ENCODE measurements at places on chromosomes 2 and 18.
A peak's percentile ranks its signal among the peaks of the same experiment; 100 is the strongest.

DNA sequence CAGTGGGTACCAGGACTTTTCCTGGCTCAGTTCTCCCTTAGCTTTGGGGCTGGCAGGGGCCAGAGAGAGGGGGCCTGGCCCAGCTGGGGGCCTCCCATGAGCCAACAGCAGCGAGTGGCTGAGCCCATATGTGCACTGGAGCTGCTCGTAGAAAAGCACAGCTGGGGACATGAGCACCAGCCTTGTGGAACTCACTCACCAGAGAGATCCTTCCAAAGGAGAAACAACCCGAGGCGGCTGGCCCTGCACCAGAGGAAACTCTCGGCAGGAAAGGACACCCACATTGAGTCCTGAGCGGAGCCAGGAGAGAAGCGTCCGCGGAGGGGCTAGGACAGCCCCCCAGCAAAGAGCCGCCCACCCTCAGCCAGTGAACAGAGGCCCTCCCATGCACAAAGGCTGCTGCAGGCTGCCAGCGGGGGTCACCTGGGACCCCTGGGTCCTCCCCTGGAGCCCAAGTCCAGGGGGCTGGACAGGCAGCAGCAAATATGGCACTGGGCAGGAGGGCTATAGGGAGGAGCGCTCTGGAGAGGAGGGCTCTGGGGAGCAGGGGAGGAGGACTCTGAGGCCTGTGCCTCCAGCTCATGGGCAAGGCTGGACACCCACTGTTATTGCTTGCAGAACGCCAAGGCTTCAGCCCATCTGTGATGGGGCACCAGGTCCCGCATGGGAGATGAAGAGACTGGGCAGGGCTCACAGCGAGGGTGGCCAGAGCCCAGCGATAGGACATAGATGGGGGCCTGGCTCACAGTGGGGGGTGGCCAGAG, 42.1 kb upstream of the SNED1 start:
- DNase-seq = no peak

DNA sequence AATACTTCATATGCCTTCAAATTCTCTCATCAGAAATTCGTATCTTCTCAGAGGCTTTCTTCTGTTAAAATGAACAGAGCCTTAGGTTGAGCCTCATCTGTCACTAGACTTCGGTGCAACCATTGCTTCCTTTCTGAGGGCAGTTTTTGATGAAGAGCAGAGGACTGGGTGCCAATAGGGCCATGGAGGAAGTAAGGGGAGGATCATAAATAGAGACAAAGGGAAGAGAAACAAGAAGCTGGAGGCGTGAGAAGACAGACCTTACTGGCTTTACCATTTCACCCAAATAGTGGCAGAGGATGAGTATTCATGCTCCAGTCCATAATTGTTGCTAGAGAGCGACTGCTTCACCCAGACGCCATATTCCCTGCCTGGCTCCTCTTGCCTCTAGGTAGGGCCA, 215.6 kb upstream of the PKDCC start:
- DNase-seq = no peak

GRCh38 chr18:22813648-22814328, 119.3 kb upstream of the RBBP8 start:
- no peak for DNase-seq

DNA sequence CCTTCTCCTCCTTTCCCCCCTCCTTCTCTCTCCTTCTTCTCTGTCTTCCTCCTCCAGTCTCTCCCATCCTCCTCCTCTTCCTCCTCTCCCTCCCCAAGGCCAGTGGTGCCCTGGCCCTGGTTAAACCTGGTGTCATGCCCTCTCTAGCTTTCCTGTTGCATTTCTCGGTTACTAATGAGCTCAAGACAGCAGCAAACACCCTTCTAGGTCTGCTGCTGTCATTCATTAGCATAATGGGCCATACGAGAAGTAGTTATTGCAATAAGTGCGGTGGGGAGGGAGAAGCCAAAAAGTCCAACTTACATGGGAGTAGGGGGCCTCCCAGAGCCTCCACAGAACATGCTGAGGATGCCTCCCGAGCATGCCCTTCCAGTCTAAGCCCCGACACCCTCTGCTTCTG, 177.2 kb downstream of the CELF4 start:
- DNase-seq = no peak

DNA sequence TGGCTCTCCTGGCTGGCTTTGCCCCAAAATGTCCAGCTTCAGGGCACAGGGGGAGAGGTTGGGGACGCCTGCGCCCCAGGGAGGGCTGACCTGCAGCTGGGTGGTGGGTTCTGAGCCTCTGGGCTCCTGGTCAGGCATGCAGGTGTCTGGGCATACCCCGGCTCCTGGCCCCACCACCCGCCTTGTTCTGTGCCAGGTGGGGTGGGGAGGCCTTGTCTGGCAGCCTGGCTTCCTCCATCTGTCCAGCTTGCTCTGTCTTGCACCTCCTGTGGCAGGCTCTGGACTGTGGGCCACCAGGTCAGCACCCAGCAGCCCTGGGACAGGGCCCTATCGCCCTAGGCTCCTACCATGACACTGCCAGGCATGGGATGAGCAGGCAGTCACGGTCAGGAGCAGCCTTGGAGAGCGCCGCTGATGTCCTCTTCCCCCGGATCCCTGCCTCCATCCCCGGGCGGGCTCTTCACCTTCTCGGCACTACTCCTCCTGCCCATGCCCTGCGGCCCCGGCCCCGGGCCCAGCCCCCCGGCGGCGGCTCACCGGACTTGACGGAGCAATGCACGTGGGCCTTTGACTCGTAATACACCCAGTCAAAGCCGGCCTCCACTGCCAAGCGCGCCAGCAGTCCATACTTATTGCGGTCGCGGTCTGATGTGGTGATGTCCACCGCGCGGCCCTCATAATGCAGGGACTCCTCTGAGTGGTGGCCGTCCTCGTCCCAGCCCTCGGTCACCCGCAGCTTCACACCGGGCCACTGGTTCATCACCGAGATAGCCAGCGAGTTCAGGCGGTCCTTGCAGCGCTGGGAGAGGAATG, 3.6 kb downstream of the IHH start:
- no peak for DNase-seq

GRCh38 chr18:70415823-70416488, 127.1 kb downstream of the SOCS6 start:
- DNase-seq = no peak

GRCh38 chr2:109644571-109645275, 30.6 kb downstream of the SOWAHC start:
- no peak for DNase-seq

GRCh38 chr2:103009871-103010270, 248.0 kb downstream of the TMEM182 start:
- DNase-seq = no peak

GRCh38 chr2:42141687-42142546, 27.2 kb upstream of the EML4 start:
- peak; percentile 56 for DNase-seq

- DNase-seq = no peak
Measured at GRCh38 chr2:199468561-199469513, 11.1 kb upstream of the SATB2 start.

DNA sequence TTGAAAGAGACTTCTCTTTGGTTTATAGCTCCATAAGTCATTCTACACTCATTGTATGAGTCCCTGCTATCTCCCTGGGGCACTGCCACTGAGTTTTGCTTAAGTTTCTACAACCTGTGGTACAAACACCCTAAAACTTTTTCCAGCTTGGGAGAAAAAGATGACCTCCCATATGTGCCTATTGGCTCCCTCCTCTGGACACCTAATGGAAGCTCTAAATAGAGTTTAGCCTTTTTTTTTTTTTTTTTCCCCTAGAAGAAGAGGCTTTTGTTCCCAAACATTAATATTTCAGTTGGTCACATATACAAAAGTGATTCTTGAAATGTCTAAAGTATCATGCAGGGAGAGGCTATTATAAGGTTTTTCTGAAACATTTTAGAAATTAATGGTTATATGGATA, 547.2 kb upstream of the TMEFF2 start:
- DNase-seq = no peak

DNA sequence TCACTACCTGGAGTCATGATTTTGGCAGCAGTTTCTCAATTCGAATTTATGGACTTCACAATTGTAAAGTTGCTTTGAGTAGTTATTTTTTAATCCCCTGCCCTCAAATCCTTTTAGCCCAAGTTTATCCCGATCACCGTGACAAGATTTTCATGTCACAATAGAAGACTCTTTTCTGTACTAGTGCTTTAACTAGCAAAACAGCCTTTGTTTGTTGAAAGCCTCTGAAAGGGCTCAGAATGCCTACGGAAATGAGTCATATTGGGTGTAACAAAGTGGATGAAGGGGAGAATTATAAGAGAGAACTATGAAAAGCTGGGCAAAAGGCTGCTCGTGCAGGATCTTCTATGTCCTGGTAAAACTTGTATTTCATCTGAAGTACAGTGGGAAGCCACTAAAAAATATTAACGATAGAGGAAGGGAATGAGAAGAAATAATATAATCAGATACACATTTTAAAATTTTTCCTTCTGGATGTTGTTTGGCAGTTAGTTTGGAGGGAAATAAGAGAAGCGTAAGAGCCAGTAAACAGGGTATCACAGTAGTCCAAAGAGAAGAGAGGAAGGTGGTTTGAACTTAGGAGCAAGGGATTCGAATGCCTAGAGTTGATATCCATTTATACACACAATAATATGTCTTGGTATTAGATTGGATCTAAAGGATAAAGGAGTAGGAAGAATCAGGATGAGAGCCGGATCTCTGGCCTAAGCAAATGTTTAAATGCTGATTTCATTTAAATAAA, 114.9 kb downstream of the GALNT13 start:
- DNase-seq = no peak

DNA sequence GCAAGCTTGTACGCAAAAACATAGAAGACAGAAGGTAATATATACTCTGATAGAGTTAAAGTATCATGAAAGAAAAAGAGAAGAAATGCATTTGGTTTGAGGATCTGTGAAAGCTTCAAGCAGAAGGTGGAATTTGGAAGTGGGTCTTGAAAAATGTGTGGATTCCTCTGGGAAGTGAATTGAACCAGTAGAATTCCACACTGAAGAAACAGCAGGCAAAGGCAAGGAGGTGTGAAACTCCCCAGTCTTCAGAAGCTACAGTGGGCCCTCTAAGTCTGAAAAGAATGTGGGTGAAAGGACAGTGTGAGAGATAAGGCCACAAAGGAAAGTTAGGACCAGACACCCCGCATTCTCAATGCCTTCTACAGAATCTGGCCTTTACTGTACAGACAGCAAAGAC, 25.6 kb downstream of the COBLL1 start:
- DNase-seq = no peak

- no peak for DNase-seq
Measured at GRCh38 chr2:235627682-235628081, 133.8 kb downstream of the AGAP1 start.

- no peak for DNase-seq
Measured at GRCh38 chr2:201900362-201900761, 94.0 kb downstream of the CDK15 start.
